RKO (cell line): ENCODE measurements at places on chromosomes 1 and 21.

DNA sequence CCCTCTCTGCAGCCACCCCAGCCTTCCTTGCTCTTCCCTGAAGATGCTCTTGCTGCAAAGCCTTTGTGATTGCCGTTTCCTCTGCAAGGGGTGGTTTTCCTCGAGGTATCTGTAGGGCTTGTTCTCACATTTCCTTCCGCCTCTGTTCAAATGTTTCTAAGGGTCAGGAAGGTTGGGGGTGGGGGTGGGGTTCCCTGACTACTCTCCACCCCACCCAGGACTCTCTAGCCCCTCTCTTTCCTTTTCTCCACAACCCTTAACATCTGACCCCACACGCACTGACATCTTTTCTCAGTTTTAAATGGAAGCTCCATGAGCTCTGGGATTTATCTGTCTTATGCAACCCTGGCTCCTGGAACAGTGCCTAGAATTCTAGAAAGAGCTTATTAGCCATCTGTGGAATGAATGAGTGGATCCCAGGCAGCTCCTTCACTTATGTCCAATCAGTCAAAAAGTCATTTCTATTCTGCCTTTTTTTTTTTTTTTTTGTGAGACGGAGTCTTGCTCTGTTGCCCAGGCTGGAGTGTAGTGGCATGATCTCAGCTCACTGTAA lies 27.3 kb upstream of the ZNF362 start:
- DNase-seq, result no peak

DNA sequence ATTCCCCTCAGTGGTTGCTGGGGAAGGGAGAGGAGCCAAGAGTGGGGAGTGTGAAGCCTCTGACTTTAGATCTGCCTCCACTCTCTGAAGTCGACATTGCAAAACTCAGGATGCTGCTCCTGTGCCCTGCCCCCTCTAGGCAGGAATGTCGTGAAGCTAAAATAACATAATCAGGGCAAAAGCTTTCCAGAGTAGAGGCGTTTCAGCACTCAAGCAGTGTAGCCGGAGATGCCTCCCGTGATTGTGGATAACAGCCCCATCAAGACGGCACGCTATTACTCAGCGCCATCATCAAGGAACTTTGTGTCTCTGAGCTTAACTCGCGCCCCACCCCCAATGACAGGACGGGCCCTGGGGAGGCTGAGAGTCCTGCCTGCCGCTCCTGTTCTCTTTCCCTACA lies 60.0 kb downstream of the FBXO2 start:
- no peak for DNase-seq

GRCh38 chr1:214678386-214678785 lies 75.4 kb downstream of the CENPF start:
- no peak for DNase-seq

DNA sequence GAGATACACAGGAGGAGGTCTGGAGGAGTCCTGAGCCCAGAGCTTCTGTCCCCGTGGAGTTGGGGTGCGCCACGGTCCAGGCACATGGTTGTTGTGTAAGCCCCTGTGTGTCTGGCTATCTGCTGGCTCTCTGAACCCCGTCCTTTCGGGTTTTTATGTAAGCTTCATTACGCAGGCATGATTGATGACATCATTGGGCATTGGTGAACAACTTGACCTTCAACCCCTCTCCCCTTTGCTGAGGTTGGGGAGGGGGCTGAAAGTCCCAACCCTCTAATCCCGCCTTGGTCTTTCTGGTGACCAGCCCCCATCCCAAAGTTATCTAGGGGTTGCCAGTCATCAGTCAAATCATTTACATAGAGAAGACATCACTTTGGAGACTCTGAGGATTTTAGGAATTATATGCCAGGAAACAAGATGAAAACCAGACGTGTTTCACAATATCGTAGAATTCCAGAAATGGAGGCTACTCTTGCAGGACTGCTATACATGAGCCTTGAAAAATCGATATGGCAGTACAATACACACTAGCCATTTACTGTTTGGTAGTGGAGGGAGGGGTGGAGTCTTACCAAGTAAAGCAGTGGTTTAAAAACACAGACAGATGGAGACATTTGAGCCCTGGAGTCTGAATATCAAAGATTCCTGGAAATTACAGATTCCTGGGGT lies 69.8 kb upstream of the SCAF4 start:
- no peak for DNase-seq

GRCh38 chr1:31485166-31485565 lies 72.2 kb downstream of the SERINC2 start:
- DNase-seq, result no peak

DNA sequence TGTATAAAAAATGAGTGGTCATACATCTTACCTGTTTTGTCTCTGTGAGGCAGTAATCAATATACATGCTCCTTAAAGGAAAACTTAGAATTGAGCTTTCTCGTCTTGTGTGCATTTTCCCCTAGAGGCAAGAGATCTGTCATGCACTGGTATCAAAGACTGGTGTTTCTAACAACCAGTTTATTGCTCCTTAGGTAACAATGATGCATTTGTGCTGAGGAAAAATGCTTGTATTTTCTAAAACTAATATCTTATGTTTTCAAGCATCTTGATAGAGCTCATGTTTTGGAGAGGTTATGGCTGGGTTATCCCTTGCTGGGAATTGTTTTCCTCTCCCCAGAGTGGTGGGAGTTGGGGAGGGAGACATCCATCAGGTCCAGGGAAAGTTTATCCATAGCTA lies 23.9 kb upstream of the CCDC190 start:
- no peak for DNase-seq

DNA sequence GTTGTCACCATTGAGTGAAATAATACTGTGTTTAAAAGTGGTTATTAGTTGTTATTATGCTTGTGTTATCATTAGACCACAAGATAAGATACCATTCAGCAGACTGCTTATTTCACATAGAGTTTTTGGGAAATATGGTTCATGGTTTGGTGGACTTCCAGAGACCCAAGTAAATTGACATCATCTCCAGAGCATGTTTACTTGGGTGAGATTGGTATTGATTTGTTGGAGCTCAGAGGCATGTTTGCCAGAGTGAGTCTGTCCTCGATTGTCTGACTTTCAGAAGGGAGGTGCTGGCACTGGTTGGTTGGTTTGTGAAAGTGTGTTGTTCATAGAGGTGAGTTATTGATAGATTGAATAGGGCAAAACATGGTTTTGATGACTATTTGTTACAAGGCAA lies 291.4 kb downstream of the TGFB2 start:
- no peak for DNase-seq
